Fibroblast of skin of left quadriceps (primary cell): ENCODE measurements at places on chromosomes 12 and 14.

- DNase-seq = no peak
Observed at GRCh38 chr14:79730196-79730595, 481.1 kb downstream of the DIO2 start.

GRCh38 chr12:67315661-67316060 lies 46.5 kb downstream of the CAND1 start:
- DNase-seq = no peak

GRCh38 chr12:131639270-131639940 lies 71.5 kb upstream of the SFSWAP start:
- no peak for DNase-seq

GRCh38 chr14:68791078-68791901 lies 1.6 kb downstream of the ZFP36L1 start:
- no peak for DNase-seq

- no peak for DNase-seq
Observed at GRCh38 chr12:6818222-6818621, 3.4 kb upstream of the GPR162 start.
